Erythroblast (primary cell): ENCODE measurements at places on chromosomes 1 and 21.
A peak's percentile ranks its signal among the peaks of the same experiment; 100 is the strongest.

DNA sequence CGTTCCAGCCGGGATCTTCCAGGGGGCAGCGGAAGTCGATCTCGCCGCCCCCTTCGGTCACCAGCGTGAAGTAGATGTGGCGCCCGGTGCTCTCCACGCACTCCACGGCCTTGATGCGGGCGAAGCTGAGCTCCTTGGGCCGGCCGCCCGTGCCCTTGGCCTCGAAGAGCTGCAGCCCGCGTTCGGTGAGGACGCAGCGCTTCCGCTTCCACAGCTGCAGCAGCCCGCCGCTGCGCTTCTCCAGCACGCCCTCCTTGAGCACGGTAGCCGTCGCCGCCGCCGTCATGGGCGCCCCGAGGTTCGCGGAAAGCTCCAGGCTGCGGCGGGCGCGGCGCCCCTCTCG lies 516 bp downstream of the PHLDA3 start:
- DNase-seq: peak; percentile 47

- DNase-seq: no peak
Measured at GRCh38 chr21:14870853-14871149, 194.0 kb downstream of the NRIP1 start.

- peak; percentile 66 for DNase-seq
Measured at GRCh38 chr1:160550572-160551034, 27.5 kb upstream of the SLAMF6 start.

- no peak for DNase-seq
Measured at GRCh38 chr1:41662765-41663437, 178.4 kb upstream of the EDN2 start.
